ENCODE measurements at places on chromosomes 12 and 14. TPM values are rescaled to one million over a fixed set of nuclear protein-coding genes. Genes with fewer than 3 reads are reported as not detected.

SERPINA5 gene
- 1.2 TPM for total RNA-seq

SCNN1A gene
- total RNA-seq = 0.09 TPM

MUCL1 gene
- not detected for total RNA-seq

GYS2 gene
- not detected for total RNA-seq

FAM234B gene
- 6.7 TPM for total RNA-seq

LPAR5 gene
- total RNA-seq = not detected

IFI27 gene
- total RNA-seq = 168 TPM

NANOG gene
- total RNA-seq = not detected

CIROP gene
- not detected for total RNA-seq

GRIN2B gene
- not detected for total RNA-seq

SYNE3 gene
- 4.5 TPM for total RNA-seq

PLEKHG7 gene
- total RNA-seq = not detected

ENDOU gene
- not detected for total RNA-seq

PIWIL1 gene
- not detected for total RNA-seq

FGD4 gene
- 22.4 TPM for total RNA-seq

KLRC4 gene
- not detected for total RNA-seq

ITGA5 gene
- 714 TPM for total RNA-seq

NRIP2 gene
- not detected for total RNA-seq

KRT80 gene
- total RNA-seq = 5.5 TPM

CHGA gene
- total RNA-seq = not detected

FOXN4 gene
- not detected for total RNA-seq

MFAP5 gene
- under 0.01 TPM for total RNA-seq

CLEC6A gene
- total RNA-seq = not detected

CCDC184 gene
- total RNA-seq = 0.28 TPM

SIX6 gene
- not detected for total RNA-seq

TAS2R7 gene
- total RNA-seq = not detected

OASL gene
- 0.36 TPM for total RNA-seq

TBX3 gene
- 3.2 TPM for total RNA-seq

KRT74 gene
- total RNA-seq = not detected

POLE2 gene
- total RNA-seq = 6.3 TPM

RFX4 gene
- not detected for total RNA-seq

RHOJ gene
- 112 TPM for total RNA-seq

ABCC9 gene
- total RNA-seq = 0.19 TPM

DPY19L2 gene
- 2.5 TPM for total RNA-seq

ALDH1L2 gene
- 0.36 TPM for total RNA-seq

IL22 gene
- not detected for total RNA-seq

POTEM gene
- not detected for total RNA-seq

LIN7A gene
- 0.18 TPM for total RNA-seq

ADCY4 gene
- total RNA-seq = 37.2 TPM

FICD gene
- total RNA-seq = 7.2 TPM

KRT6C gene
- total RNA-seq = not detected

FBXL14 gene
- 14.0 TPM for total RNA-seq

FZD10 gene
- not detected for total RNA-seq

CEBPE gene
- total RNA-seq = not detected

ACVRL1 gene
- total RNA-seq = 520 TPM

POTEG gene
- not detected for total RNA-seq

KCNC2 gene
- not detected for total RNA-seq

DGKA gene
- total RNA-seq = 29.1 TPM

JPH4 gene
- not detected for total RNA-seq

ARHGEF25 gene
- 1.8 TPM for total RNA-seq

PTPN21 gene
- total RNA-seq = 10.5 TPM

All from endothelial cell of coronary artery (primary cell).